ENCODE measurements at places on chromosomes 12 and 14.
A peak's percentile ranks its signal among the peaks of the same experiment; 100 is the strongest.

- no peak for DNase-seq
Observed at GRCh38 chr14:80456209-80456608, 244.9 kb upstream of the DIO2 start.

DNA sequence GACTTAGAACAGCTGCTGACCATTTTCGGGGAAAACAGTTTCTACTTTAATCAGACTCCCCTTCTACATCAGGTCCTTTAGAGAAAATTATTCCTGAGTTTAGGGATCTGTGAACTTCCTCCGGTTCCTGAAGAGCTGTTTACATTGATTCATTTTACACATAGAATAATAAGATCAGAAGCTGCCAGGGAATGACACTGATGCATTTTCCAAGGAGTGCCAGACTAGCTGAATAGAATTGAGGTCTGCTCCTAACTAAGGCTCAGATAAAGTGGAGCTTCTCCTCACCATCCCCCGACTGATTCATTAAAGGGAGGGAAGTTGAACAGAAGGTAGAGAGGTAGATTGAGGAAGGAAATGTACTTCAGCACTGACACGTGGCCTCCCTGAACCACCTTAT, 41.9 kb upstream of the PSMA6 start:
- no peak for DNase-seq

DNA sequence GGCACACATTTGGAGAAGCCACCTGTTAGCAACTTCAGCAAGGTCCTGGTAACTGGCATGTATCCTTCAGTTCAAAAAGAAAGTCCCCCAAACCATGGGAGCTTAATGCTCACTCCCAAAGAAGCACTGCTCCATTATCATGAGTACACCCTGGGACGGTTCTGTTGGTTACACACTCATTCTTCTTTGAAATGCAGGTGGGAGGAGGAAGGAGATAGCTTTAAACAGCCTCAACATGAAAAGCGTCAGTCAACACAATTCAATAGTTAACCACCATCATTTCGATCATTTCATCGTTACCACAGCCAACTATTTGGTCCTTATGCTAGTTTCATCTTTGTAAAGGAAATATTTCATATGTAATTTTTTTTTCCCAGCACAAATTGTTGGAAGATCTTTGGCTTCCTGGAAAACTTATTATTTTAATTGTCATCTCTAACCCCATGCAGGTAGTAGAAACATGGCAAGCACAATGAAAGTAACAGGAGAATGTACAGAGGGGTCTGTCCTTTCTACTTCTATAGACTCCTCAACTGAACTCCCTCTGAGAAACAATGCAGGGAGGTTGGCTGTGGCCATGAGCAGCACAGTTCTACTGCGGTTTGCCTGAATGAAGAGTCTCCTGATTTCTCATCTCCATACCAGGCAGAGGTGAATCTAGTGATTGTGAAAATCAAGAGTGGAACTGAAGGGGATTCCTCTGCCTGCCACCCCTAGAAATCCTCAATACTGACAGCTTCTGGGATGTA, 196.4 kb upstream of the FOXN3 start:
- no peak for DNase-seq

DNA sequence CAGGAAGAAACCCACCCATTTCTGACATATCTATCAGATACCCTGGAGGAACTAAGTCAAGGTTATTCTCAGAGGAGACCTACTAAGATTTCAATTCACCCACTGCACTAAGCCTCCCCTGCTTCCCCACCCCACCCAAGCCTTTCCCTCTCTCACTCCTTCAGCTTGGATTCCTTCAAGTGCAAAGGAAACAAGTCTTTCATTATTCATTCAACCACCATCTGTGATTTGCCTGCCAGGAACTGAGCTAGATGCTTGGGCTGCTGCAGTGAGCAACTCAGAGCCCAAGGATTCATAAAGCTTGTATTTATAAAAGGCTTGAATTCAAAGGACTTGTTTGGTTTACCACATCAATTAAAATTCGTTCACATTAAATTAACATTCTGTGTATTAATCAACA, 161.3 kb downstream of the GXYLT1 start:
- no peak for DNase-seq

- no peak for DNase-seq
Observed at GRCh38 chr14:32003585-32003984, 73.5 kb upstream of the ARHGAP5 start.

DNA sequence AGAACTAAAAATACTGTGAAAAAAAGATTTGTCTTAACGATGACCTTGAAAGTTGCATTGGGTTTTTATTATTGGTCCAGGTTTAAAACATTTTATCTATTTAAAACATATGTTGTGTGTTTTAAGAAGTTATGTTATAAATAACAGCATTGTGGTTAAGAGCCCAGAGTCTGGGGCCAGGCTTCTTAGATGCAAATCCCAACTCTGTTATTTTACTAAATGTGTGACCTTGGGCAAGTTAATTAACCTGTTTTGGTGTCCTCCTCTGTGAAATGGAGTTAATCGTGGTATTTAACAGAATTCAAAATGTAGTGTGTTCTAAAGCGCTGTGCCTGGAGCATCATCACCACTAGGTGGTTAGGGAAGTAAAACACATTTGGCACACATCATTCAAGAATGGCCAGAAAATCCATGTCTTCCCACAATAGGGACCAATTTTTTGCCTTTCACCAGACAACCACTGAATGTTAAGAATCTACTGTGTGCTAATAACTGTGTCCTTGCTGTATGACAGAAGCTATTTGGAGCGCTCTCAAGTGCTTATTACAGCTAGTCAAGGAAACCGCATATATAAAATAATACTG, 133.3 kb downstream of the MON2 start:
- no peak for DNase-seq

- no peak for DNase-seq
Observed at GRCh38 chr14:63800651-63801375, 52.0 kb upstream of the SYNE2 start.

DNA sequence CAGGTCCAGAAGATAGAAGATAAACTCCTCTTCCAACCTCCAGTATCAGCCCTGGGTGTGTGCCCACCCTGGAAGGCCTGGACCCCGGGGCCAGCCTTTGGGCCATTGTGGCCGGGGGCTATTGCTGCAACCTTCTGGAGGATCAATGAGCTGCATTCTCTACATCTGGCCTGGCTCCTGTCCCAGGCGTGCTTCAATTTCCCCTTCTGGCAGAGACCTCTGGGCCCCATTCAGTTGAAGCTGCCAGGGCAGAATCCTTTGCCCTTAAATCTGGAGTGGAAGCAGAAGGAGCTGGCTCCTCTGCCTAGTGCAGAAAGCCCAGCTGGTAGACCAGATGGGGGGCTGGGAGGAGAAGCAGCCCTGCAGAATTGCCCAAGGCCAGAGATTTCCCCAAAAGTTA, 10.0 kb downstream of the NYNRIN start:
- DNase-seq = no peak

DNA sequence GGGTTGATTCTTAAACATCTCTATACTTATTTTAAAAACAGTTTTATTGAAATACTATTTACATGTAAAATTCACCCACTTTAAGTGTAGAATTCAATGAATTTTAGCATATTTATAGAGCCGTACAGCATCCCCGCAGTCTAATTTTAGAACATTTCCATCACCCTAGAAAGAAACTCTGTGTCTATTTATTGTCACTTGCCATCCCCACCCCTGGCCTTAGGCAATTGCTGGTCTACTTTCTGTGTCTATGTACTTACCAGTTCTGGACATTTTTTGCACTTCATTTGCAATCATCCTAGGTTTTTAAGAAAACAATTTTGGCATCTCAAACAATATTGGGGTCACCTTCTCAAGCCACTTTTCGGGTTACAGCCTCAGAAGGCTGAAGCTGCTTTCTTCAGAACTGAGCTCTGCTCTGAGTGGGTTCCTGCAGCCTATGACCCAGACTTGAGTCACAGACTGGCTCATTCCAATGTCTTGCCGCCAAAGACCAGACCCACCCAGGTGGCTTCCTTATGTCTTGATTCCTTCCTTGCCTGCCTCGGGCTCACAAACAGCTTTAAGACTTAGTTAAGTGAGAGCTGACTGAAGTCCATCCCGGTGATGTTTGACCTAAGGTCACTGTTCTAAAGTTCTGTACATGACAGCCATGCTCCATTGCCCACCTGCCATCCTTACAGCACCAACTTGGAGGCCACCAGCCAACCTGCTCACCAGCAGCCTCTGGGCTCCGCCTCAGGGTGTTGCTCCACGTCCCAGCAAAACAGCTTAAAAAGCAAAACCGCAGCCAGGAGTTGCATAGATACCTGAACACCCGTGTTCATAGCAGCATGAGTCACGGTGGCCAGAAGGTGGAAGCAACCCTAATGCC, 131.5 kb downstream of the CHST11 start:
- DNase-seq = peak; percentile 9

GRCh38 chr12:46382408-46382963, 9.9 kb upstream of the SLC38A2 start:
- no peak for DNase-seq

GRCh38 chr14:43413084-43413483, 1094.0 kb downstream of the FSCB start:
- no peak for DNase-seq

DNA sequence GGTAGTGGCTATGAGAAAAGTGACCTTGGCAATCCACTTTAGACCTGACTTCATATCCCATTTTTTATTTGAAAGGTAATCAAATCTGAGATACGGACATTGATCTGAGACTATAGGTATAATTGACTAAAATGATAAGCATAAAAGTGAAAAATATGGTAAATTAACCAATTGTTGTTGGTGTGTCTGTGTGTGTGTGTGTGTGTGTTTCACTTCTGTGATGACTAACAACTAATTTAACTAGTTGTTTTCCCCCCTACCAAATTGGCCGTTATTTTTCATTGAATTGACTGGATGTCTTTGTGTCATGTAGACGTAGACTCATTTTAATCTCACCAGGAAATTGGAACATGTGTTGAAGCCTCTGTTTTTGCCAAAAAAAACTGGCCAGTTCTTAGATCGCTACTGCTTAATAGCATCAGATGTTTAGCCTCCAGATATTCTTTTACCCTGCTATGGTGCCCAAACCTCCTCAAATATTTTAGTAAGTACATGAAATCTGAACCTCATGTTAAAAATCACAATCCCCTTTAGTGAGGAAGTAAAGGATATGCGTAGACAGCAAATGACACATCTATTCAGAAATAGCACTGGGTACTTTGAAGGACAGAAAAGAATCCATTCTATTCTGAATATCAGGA, 395.0 kb downstream of the EGLN3 start:
- no peak for DNase-seq

GRCh38 chr14:26851793-26852192, 254.0 kb upstream of the NOVA1 start:
- no peak for DNase-seq

- DNase-seq = no peak
Observed at GRCh38 chr12:118618695-118619094, 242.3 kb downstream of the SUDS3 start.

GRCh38 chr12:4540638-4541037, 1.9 kb downstream of the RAD51AP1 start:
- DNase-seq = no peak

DNA sequence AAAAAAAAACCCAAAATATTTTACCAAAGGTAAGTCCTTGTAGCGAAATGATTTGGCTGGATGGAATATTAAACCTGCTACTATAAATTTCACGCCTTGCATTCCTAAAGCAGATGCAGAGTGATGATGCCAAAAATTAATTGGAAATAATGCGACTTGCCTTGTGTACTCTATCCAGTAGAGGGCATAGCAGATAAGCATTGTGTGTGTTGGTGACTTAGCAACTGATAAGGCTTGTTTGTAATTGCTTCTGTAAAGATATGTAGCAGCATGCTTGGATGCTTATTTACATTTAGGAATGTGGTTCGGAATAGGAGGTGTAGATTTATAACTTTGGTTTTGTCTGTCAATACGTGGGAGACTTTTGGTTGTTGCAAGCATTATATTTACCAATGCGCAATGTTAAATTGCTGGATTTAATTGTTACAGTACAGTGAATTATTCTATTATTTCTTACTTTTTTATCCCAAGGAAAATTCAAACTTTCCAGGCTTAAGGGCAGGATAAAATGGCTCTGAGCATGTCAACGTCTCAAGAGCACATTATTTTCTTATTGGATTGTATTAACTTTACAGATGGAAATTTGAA, 80.5 kb downstream of the TMEM260 start:
- no peak for DNase-seq

DNA sequence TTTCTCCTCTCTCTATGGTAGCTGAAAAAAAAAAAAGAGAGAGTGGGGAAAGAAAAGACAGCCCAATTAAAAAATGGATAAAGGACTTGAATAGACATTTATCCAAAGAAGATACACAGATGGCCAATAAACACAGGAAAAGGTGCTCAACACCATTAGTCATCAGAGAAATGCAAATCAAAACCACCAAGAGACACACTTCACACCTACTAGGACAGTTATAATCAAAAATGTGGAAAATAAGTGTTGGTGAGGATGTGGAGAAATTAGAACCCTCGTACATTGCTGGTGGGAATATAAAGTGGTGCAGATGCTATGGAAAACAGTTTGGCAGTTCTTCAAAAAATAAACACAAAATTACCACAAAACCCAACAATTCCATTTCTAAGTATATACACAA, 172.4 kb upstream of the GRIN2B start:
- DNase-seq = no peak

- DNase-seq = no peak
Observed at GRCh38 chr12:74581439-74581838, 43.8 kb downstream of the ATXN7L3B start.

All from T1000 (cell line).